Nasal cavity respiratory epithelium epithelial cell of viscerocranial mucosa (primary cell): ENCODE measurements at places on chromosomes 2 and 18. TPM values are rescaled to one million over a fixed set of nuclear protein-coding genes. Genes with fewer than 3 reads are reported as not detected.

SPIRE1 gene
- 92.8 and 114 TPM in 2 replicates for total RNA-seq

MORN2 gene
- 6.2 and 7.9 TPM in 2 replicates for total RNA-seq

UCN gene
- 1.0 and 1.1 TPM in 2 replicates for total RNA-seq

POMC gene
- total RNA-seq = 0.07 TPM in 1 of 2 replicates, not detected in the other

LANCL1 gene
- total RNA-seq = 30.8 and 45.6 TPM in 2 replicates

UGT1A3 gene
- total RNA-seq = 2.8 TPM in 1 of 2 replicates, not detected in the other

GALR1 gene
- not detected in 2 replicates for total RNA-seq

ANKRD12 gene
- total RNA-seq = 18.1 and 39.1 TPM in 2 replicates

CCNYL1 gene
- total RNA-seq = 8.9 and 14.5 TPM in 2 replicates

ST6GAL2 gene
- under 0.01 TPM in 1 of 2 replicates, not detected in the other for total RNA-seq

ALPI gene
- total RNA-seq = not detected in 2 replicates

RGPD4 gene
- total RNA-seq = not detected in 2 replicates

KCNJ3 gene
- total RNA-seq = not detected in 2 replicates

PDCD1 gene
- total RNA-seq = not detected in 2 replicates

ARL5A gene
- total RNA-seq = 63.6 and 87.6 TPM in 2 replicates

ZSWIM2 gene
- not detected in 2 replicates for total RNA-seq

SPDYA gene
- total RNA-seq = 0.68 and 2.1 TPM in 2 replicates

ALKAL2 gene
- not detected in 2 replicates for total RNA-seq

POTEC gene
- not detected in 2 replicates for total RNA-seq

TNFRSF11A gene
- total RNA-seq = 0.34 and 1.00 TPM in 2 replicates

DQX1 gene
- total RNA-seq = 1.0 and 3.9 TPM in 2 replicates

ARHGEF33 gene
- total RNA-seq = under 0.01 and 0.21 TPM in 2 replicates

TUBB8B gene
- total RNA-seq = under 0.01 and 0.43 TPM in 2 replicates

ZCCHC2 gene
- 10.3 and 23.6 TPM in 2 replicates for total RNA-seq

SERPINB13 gene
- 16.7 and 114 TPM in 2 replicates for total RNA-seq

TMEM198 gene
- 0.34 and 0.36 TPM in 2 replicates for total RNA-seq

RGPD3 gene
- 0.34 and 0.43 TPM in 2 replicates for total RNA-seq
